ENCODE measurements at places on chromosomes 3 and 15.
A peak's percentile ranks its signal among the peaks of the same experiment; 100 is the strongest.

- no peak for DNase-seq
Observed at GRCh38 chr15:61830536-61831330, 229.5 kb downstream of the VPS13C start.

- no peak for DNase-seq
Observed at GRCh38 chr3:120428924-120429323, 21.9 kb downstream of the FSTL1 start.

GRCh38 chr15:90154861-90155626, 46.1 kb upstream of the SEMA4B start:
- no peak for DNase-seq

DNA sequence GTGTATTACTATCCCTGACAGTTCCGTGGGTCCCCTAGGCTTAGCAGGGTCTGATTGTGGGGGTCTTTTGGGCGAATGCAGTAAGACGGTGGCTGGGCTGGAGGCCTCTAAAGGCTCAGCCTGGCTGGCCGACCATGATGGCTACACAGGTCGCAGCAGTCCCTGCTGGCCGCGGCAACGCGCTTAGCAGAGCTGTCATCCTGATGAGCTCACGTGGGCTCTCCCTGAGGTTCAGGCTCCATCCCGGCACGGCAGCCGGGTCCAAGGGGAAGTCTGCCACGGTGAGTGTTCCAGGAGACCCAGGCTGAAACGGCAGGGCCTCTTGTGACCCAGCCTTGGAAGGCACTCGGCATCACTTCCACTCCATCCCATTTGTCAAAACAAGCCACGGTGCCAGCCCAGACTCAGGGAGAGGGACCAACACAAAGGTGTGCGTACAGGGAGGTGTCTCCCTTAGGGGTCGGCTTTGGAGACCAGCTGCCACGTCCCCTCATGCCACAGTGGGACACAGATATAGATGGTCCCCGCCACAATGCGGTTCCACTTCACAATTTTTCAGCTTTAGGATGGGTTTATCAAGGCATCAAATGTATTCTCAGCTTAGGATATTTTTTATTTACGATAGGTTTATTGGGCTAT, 101.8 kb downstream of the XXYLT1 start:
- DNase-seq: no peak

DNA sequence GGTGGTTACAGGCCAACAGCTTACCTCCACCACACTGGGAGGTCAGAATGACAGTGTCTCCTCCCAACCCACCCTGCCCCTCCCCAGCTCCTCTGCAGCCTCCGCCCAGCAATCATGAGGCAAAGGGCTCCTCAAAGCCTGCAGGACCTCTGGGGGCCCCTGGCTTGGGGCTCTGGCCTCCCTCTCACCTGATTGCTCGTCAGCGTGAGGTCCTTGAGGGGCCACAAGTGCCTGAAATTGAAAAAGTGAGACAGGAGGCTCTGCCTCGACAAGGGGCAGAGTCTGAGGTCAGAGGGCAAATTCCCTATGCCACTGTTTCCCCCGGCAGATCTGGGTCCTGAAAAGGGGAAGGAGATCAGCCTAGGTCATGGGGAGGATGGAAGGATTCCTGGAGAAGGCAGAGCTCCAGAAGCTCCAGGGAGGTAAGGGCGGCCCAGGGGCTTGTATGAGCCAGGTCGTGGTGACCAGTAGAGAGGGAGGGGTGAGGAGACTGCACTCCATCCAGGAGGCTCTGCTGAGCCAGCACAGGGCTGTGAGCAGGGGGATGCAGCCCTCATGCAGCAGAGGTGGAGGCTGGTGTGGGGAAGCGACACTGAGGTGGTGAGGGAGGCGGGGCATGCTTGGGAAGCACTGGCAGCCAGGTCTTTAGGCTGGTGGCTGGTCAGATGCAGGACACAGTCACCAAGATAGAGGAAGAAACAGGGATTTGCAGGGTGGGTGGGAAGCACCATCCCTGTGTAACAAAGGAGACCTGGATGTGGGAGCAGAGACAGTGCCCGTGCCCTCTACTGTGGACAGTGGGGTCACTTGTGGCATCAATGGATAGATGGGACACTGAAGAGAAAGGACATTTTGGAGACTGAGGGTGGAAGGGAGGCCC, 20.1 kb downstream of the ALS2CL start:
- no peak for DNase-seq

DNA sequence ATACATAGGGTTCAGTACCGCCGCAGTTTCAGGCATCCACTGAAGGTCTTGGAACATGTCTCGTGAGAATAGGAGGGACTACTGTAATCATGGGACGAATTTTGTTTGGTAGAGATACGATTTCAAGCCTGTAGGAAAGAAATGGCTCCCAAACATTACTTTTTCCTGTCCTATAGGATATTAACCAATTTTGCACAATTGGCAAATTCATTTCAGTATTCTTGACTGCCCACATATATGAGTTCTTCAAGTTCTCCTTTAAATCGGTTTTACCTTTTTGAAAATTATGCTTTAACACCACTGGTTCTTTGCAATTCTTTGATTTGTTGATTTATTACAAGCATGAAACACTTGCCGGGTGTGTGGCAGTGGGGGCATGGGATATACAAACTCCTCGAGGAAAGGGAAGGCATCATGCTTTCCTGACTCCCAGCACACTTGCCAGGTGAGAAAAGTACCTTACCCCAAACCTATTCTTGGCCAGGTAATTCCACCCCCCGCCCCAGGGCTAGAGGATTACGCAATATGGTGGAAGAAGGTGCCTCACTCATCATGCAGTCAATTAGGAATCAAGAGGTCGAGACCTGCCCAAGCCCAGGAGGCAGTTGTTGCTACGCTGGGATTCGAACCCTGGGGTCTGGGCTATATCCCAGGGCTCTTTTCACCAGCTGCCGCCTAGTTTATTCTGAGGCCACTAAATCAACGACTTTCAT, 584 bp upstream of the LARS2 start:
- DNase-seq: no peak

GRCh38 chr3:171013822-171014748, 12.4 kb downstream of the SLC2A2 start:
- no peak for DNase-seq

DNA sequence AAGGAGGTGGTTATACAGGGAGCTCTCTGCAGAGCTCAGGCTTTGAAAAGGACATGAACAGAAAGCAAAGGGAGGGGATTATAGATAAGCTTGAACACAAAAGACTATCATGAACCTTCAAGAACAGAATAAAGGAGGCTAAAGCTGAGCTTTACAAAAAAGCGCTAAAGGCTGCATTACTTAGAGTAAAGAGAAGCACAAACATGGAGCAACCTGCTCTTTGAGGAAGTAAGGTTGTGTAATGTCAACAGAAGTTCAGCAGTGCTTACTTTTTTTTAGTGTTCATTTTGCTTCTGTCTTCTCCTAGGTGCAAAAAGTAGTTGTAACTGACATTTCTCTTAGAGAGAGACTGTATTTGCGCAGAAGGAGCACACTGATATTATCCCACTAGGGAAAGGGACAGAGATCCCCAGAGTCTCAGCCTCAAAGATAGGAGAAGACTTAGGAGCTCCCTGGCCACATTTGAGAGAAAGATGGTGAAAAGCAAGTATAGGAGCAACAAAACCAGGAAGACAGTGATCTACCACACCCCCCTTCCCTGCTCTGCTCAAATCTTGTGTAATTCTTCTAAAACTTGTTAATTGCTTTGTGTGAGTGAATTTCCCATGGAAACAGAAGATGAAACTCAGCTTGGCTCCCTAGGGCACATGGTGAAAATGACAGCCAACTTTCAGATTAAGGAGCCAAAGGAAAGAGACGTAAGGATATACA, 54.7 kb downstream of the QTRT2 start:
- no peak for DNase-seq

DNA sequence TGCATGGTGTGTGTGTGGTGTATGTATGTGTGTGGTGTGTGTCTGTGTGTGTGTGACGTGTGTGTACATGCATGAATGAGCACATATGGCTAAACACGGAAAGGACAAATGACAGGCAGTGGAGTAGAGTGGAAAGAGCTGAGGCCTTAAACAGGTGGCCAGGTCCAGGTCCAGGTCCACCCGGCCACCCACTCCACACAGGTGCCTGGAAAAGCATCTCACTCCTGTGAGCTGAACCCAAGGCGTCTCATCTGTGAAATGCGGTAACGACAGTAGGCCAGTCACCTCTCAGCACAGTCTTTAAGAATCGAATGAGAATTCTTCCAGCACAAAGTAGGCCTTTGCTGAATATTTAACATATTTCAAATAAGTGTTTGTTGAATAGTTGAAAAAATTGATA, 58.7 kb downstream of the ATP10A start:
- DNase-seq: no peak

GRCh38 chr3:57227930-57228751, 612 bp downstream of the APPL1 start:
- peak; percentile 33 for DNase-seq

DNA sequence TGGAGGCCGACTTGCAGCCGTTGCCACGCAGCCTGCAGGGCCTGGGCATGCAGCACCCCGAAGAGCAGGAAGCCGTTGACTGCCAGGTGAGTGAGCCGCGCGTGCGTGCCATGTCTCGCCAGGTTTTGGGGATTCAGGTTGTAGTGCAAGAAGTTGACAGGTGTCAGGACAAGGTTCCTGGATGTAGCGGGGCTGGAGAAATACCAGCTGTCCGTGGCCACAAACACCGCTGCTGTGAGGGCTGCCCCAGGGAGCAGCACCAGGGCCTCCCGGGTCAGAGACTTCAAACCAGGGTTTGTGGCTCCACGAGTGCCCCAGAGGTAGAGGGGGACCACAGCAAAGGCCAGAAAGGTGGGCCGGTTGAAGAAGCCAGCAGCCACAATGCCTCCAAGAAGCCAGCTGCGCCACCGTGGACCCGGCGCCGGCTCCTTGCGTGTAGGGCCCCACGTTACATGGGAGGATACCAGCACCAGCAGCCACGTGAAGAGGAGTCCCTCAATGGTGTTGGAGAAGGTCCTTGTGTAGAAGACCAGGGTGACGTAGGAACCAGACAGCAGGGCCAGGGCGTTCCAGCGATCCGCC, 5.6 kb upstream of the NCBP2 start:
- no peak for DNase-seq

- DNase-seq: no peak
Observed at GRCh38 chr3:136186846-136187245, 9.3 kb downstream of the MSL2 start.

DNA sequence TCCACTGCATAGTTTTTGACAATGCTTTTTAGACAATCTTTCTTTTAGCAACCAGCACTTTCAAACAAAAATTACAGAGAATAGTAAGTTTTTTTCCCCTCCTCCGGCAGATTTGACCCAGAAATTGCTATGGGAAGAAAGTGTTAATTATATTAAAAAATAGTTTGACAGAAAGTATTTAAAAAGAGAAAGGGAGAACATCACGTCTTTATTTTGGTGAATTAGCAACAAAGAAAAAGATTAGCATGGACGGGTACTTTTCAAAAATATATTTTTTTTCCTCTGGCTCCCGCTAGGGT, 831 bp upstream of the KAT2B start:
- no peak for DNase-seq

- no peak for DNase-seq
Observed at GRCh38 chr15:73956743-73957135, 30.5 kb downstream of the LOXL1 start.

- no peak for DNase-seq
Observed at GRCh38 chr3:109057056-109057455, 60.9 kb downstream of the MORC1 start.

- DNase-seq: no peak
Observed at GRCh38 chr15:56758770-56759449, 25.6 kb upstream of the ZNF280D start.

- DNase-seq: no peak
Observed at GRCh38 chr3:100437721-100438622, 36.6 kb downstream of the LNP1 start.

- DNase-seq: no peak
Observed at GRCh38 chr15:48695088-48695826, 49.7 kb upstream of the FBN1 start.

DNA sequence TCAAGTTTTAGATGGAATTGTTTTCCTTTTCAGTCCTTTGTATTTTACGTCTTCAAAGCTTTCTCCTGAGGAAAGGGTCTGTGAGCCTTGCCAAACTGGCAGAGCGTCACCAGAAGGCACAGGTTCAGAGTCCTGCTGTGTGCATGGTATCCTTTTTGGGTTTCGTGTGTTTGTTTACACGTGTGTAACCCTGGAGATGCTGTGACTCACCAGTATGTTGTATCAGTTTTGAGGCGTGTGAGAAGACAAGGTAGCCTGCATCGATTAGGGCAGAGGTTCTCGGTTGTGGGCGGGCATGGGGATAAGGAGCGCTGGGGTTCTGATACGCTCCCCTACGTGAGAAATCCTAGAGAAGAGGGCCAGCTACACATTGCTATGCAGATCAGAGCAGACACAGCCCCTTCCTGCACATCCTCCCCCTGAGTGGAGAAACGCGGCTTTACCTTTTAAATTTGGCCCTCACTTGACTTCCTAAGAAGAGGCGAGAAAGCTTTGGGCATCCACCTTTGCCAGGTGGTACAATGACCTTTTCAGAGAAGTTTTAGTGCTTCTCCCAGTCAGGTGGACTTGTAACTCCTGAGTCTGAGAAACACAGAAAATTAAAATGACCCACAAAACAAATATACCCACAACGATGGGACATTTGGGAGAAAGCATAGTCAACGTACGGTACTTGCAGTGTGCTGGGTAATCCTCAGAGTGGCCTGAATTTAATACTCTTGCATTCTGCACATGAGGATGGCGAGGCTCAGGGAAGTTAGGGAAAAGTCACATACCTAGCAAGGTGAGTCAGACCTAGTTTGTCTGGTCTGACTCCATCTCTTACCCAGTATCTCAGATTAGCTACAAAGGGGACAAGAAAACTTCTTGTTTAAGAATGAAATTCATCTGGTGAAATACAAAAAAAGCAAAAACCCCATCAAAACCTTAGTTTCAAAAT, 38.1 kb downstream of the TRAK1 start:
- DNase-seq: no peak

DNA sequence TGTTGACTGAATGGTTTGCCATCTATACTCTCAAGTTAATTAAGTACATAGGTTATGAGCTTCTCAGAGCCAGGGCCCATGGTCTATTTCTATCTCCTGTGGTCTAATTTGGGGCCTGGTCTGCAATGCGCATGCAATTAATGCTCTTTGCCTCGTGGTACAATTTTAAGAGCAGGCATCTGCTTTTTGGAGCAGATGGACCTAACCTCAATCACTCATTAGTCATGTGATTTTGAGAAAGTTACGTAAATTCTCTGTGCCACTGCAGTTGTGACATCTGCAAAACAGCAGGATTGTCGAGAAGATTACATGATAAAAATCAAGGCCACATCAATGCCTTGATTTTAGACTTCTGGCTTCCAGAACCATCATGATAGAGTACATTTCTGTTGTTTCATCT, 543.7 kb upstream of the ADAMTS9 start:
- no peak for DNase-seq

All from caudate nucleus (tissue), 63 donors.